ENCODE measurements at places on chromosomes 12 and 14.

DNA sequence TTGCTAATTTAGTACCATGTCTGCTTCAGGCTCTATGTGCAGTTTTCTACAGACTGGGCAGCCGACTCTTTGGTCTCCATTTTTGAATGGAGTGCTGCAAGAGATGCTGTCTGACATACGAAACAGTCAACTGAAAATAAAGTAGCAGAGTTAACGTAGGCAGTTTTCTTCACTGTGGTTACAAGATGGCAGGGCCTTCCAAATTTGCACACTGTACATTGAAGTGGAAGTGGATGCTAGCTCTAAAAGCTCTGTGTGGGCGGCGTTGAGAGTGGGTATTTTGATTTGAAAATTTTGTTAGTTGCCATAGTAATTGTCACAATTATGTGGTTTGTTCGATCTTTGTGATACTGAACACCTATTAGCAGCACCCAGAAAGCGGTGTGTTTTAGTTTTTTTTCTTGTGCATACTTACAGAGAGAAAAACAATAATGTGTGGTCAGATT is 154.9 kb upstream of the ATP2B1 start:
- no peak for DNase-seq

GRCh38 chr12:116926283-116927243 is 15.8 kb downstream of the FBXW8 start:
- DNase-seq: no peak

DNA sequence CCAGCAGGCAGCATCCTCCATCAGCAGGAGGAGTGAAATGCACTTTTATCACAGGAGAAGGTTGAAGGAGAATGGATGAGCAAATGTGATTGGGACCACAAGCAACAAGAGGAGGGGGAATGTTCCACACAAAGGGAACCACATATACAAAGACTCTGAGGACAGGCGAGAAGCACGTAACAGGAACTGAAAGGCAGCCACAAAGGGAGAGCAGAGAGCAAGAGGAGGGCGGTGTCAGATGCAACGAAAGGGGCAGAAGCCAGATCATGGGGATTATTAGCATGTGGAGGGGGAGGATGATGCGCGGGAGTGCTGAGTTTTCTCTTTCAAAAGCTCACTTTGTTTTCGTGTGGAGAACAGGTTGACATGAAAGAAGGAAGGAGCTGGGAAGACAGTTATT is 241.1 kb downstream of the SPTSSA start:
- DNase-seq: no peak

- DNase-seq: peak; percentile 9
Observed at GRCh38 chr12:28583701-28584261, 393.5 kb downstream of the CCDC91 start.

DNA sequence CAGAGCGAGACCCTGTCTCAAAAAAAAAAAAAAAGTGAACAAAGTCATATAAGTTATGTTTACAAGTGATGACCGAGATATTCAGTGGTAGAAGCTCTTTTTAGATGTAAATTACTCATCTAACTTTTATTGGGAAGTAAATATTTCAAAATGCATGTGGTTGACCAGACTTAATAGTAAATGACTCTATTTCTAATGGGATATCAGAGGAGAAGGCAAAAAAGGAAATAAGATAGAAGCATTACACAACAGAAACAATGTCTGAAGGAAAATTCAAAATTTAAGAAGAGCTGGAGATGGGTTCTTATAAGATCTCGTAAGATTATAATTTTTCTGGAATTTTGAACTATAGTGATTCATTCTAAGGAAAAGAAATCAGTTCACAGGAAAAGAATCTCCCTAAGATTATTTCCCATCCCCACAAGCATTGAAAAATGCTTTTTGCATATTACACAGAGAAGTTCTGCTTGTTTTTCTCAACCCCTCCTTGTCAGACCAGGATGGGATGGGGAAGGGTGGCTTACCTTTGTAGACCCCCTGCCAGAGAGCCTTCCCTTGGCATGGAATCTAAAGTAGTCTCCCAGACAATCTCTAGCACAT is 63.1 kb upstream of the STK38L start:
- no peak for DNase-seq
